ENCODE measurements at places on chromosomes 1 and 21. TPM values are rescaled to one million over a fixed set of nuclear protein-coding genes. Genes with fewer than 3 reads are reported as not detected.

DNA sequence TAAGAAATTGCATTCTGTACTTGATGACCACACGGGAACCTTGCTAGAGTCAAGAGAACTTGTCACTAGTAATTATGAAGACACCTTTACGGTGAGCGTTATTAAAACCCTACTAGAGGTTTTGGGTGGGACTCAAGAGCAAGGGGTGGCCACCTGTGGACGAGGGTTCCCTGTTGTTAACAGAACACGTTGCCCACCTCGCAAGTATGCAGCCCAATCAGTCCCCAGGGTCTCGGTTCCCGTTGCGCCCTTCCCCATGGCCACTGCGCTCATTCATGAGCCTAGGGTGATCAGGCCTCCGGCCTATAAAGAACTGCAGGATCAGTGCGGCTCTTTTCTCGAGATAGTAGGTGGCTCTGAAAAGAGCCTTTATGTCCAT, 30.2 kb upstream of the RNF187 start:
- no peak for DNase-seq

DNA sequence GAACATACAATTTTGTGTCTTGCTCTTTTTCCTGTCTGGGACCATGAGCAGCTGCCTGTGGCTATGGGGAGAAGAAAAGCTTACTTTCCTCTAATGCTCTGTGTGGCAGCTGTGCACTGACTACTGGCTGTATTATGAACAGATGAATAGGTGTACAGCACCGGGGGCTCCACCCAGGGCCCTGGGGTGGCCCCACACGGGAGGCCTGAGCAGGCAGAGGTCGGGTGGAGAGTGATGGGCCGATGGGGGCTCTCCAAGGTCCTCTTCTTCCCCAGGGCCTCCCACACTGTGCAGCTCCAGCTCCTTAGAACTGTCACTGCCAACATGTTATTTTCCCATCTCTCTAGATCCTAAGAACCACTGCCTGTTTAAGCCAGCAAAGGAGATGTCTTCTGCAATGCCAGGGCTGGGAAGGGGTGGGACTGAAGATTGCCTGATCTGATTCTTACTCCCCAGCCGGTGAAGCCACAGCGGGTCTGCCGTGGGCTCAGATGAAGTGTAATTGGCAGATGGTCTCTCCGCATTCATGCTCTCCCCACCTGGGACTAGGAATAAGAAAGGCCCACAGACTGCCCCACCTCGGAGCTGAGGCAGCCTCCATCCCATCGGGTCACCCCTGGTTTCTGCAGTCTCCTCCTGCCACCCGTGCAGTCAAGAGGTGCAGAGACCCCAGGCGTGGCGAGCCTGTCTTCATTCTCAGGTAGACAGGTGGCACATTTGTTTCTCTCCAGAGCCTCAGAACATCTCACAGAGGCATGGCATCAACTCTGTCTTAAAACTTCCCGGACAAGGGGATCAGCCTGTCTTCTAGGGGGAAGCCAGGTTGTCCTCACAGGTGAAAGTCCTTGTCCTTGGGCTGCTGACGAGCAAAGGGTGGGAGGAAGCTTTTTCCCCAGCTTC, 186.5 kb upstream of the GALNT2 start:
- no peak for DNase-seq

GRCh38 chr1:77276941-77277340, 4.9 kb upstream of the AK5 start:
- DNase-seq, result no peak

DNA sequence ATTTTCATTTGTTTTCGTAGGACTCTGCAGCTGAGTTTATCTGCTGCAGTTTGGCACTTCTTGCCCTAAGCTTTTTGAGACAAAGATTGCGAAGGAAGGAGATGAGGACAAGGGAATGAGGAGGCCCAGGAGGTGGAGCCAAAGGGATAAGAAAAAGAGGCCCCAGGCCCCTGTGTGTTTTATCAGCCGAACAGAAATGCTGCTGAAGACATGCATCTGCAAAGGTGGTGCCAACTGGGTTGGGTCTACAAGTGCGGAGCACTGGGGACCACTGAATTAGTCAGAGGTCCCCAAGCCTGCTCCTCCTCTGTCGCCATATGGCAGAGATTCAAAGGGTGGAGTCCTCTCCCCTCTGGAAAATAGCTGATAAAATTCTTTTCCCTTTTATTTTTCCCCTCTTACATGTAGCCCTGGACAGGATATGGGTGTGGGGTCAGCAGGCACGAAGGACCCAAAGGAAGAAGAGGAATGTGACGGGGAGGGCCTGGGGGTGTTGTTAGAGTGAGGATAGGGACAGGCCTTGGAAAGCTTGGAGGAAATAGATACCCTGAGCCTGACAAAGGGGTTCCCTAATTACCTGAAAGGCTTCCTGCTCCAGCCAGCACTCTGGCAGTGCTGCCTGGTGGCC, 2.7 kb downstream of the CD34 start:
- DNase-seq, result no peak

- DNase-seq, result peak; percentile 23
Observed at GRCh38 chr1:19045898-19046880, 89.7 kb upstream of the IFFO2 start.

DNA sequence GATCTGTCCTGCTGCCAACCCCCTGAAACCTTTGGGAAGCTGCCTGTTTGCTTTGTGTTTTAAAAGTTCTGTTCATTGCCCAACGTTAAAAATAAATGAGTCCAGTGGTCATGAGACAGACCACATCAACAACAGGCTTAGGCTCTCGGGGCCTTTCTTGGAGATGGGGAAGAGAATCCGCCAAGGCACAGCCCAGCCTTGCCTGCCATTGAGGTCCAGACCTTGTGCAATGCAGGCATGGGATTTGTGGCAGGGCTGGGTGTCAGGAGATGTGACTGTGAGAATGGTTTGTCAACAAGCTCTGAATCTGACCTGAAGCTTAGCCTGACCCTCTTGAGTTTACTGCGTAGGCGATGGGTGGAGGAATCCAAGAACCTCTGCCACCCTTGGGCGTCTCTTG, 4.2 kb downstream of the SPSB1 start:
- DNase-seq, result no peak

- DNase-seq, result no peak
Observed at GRCh38 chr1:3771108-3772026, 1.2 kb upstream of the SMIM1 start.

DNA sequence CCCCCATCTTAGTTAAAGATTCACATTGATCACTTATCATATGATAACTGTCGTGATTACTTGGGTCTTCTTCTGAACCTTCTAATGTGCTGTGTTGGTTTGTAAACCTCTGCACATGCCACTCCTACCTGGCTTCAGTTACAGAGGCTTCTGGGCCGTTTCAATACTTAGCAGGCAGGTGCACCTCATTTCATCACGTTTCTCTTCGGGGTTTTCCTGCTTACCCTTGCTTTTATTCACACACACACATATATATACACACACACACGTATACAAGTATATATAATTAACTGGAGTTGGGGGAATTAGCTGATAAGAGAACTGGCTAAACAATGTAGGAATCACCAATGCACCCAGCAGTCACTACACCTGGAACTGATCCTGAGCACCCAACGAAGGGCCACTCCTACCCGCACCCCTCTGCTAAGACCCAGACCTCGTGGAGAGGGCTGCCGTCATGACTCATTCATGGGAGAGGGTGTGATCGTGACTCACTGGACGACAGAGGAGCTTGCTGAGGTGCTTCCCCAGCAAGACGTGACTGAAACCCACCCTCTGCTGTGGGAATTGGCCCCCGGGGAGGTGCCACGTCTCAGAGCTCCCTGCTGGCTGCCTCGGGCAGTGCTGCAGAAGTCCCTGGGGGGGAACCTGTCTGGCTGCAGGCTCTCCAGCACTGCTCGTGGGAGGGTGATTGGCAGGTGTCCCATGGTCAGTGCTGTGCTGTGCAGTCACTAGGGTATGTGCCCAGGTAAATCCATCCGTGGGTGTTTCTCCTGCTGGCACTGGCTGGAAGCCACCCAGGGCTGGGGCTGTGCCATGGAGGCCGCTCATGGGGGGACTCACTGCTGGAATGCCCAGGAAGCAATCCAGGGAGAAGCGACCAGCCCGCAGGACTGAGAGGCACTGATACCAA, 166.6 kb downstream of the DYRK1A start:
- peak; percentile 70 for DNase-seq

GRCh38 chr1:222979561-222979960, 163.5 kb downstream of the TLR5 start:
- no peak for DNase-seq

GRCh38 chr1:154711416-154711815, 103.4 kb upstream of the ADAR start:
- DNase-seq, result no peak

DNA sequence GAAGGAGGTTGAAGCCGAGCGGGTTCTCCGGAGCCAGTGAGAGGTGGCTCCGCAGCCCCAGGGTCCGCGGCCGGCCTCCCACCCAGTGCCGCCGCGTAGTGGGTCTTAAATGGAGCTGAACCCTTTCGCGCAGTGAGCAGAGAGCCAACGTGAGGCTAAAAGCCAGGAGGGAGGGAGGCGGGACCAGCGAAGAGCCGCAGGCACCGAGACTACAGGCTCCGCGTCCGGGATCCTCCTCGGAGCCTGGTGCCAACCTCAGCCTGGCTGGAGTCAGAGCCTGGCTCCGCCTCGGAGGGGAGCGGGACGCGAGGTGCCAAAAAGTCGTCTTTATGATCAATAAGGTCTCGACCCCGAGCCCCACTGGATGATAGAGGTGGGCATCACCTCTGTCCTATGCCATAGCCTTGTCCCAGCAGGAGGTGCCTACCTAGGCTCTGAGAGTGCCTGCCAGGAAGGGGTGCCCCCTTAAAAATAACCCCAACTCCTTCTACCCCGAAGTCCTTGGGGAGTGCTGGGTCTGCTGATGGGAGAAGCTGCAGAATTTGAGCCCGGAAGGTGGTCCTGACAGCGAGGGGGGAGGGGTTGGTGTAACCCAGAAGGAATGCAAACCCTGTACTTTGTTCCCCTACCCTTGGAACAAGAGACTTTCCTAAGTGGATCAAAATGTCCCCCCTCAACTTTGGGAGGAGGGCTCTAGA, 1.6 kb downstream of the IGSF21 start:
- no peak for DNase-seq

The PTGS2 gene
- total RNA-seq, result 2.5 TPM

The TRIM46 gene
- total RNA-seq, result 13.6 TPM

Data from astrocyte (in vitro differentiated cells and primary cell).